ENCODE measurements at places on chromosomes 1 and 21.

GRCh38 chr1:245578308-245578707, 423.5 kb downstream of the KIF26B start:
- no peak for DNase-seq

- DNase-seq = peak; percentile 69
These were observed 74.6 kb downstream of the ARID4B start for GRCh38 chr1:235253219-235253962.

DNA sequence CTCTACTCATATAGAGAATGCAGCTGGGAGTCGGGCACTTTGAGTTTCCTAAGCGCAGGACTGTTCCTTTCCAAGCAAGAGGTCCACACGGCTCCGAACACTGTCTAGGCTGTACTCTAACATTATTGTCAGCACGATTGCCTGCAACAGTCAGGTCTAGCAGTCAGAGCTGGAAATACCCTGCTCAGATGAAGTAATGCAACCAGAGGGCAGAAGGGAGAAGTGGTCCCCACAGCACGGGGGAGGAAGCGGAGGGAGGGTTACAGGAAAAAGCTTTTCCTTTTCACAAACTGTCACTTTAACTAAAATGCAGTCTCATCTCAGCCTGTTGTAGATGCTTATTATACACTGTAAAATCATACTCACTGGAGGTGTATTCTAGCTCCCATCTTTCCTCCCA, 98.9 kb upstream of the SLC44A3 start:
- no peak for DNase-seq

- DNase-seq = no peak
These were observed 37.9 kb upstream of the CACNA1E start for GRCh38 chr1:181445436-181445835.

GRCh38 chr1:31605908-31606427, 11.5 kb upstream of the HCRTR1 start:
- no peak for DNase-seq

DNA sequence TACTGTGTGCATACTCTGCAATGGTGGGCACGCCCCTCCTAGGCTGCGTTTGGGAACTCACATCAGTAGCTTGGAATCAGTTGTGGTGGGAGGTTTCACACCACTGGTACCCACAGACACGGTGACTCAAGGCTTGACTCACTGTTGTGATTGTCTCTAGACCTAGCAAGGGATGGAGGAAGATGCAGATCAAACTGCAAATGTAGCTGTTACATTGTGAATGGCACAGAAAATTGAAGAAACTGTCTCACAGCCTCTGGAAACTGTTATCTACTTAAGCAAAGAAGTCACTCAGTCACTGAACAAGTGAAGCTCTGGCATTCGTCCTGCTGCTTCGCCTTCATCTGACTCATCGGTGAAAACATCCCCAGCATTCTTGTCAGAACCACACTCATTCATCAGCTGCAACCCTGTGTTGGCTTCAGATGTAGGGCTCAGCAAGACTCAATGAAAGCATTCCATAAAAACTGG, 59.5 kb downstream of the POFUT2 start:
- DNase-seq = peak; percentile 69

DNA sequence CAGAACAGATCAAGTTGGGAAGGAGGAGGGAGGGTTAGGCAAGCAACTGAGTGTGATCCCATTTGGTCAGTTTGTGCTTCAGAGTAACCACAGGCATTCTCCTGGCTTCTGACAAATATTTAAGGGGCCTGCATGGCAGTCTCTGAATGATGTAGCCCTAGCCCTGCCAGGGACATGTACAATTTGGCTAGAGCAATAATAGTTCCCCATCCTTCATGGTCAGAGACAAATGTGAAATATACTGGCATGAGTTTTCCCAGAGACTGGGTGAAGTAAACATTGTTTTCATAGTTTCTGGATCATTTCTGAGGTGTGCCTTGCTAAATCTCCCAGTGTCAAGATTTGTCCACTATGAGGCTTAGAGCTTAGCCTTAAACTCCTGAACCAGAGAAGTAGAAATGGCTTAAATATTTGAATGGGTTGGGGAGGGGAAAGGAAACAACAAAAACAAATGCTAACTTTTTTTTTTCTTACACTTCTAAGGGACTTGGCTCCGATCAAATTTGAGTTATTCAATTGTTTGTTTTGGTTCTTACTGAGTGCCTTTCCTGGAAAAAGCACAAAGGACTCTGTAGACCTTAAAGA, 42.0 kb upstream of the UBE2U start:
- no peak for DNase-seq

- no peak for DNase-seq
These were observed 5.3 kb downstream of the DISP3 start for GRCh38 chr1:11484321-11484655.

- DNase-seq = no peak
These were observed 18.4 kb downstream of the SLC25A33 start for GRCh38 chr1:9557624-9558023.

DNA sequence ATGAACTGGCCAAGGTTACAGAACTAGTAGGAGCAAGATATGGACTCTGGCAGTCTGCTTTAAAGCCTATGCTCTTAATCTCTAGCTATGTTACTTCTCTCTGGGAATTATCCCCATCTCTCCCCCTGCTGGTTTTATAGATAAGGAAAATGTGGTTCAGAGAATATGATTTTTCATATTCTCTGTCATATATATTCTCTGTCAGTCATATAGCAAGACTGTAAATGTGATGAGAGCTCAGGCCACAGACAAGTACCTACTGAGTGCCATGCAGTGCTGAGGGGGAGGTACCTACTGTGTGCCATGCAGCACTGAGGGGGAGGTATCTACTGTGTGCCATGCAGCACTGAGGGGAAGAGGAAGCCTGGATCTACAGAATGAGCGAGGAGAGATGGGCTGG, 220.3 kb upstream of the FGGY start:
- no peak for DNase-seq

DNA sequence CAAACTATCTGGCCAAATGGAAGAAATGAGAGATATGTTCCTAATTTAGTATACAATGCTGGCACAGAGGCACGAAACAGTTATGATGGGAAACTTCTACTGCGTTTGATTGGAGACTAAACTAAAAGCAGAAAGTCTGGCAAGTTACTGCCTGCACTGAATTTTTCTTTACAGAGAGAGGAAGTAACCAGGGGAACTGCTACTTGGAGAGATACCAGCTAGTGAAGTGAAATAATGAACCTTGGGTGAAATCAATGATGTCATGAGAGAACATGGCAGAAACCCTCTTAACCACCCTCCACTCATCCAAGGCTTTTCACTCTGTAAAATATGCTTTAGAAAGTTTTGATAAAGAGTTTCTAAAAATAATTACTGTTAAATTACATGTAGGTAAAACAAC, 29.3 kb downstream of the NIBAN1 start:
- DNase-seq = no peak

DNA sequence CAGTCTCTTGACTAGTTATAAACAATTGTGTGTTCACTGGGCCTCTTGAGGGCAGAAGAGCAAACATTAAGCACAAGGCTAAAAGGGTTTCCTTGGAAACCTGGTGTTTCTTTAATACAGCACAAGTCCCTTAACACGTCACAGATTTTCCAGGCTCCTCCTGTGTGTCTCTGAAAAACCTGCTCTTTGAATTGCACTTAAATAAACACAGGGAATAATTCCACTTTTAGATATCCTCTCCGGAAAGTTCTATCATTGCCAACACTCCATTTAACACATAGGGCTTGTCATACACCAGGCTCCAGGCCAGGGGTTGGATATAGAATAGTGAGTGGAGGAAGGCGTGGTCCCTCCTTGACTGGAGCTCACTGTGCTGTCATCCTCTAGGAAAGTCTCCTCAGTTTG, 442.6 kb downstream of the DSCAM start:
- no peak for DNase-seq

DNA sequence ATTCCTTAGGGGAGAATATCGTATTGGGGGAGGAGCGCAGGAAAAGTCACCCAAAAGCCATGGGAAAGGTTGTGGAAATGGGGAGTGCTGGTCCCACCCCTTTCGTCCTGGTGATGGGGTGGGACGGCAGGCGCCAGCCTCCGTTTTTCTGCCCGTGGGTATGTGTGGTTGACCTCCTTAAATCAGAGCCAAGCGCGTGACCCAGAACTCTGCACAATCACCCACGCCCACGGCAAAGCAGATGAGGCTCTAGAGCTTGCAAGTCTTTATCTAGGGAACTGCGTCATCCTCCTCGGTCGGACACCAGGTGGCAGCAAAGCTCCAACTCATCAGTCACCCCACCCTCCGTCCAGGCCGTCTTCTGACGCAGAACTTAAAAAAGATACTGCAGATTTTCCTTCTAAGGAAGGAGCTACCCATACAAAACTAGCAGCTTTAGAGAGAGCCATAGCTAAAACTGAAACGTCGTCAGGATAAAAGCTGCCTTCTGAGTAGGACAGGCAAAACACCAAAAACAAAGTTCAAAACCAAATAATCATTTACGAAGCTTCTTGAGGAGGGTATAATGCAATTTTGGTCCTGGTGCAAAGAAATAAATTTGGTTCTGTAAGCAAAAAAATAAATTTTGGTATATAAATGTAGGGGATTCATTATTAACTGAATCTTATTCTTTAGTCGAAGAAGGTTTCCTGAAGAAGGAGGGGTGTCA, 62.0 kb downstream of the TBX19 start:
- peak; percentile 73 for DNase-seq

- DNase-seq = no peak
These were observed 99.8 kb downstream of the PTGER3 start for GRCh38 chr1:70947835-70948234.

GRCh38 chr1:41538741-41539417, 54.4 kb upstream of the EDN2 start:
- no peak for DNase-seq

DNA sequence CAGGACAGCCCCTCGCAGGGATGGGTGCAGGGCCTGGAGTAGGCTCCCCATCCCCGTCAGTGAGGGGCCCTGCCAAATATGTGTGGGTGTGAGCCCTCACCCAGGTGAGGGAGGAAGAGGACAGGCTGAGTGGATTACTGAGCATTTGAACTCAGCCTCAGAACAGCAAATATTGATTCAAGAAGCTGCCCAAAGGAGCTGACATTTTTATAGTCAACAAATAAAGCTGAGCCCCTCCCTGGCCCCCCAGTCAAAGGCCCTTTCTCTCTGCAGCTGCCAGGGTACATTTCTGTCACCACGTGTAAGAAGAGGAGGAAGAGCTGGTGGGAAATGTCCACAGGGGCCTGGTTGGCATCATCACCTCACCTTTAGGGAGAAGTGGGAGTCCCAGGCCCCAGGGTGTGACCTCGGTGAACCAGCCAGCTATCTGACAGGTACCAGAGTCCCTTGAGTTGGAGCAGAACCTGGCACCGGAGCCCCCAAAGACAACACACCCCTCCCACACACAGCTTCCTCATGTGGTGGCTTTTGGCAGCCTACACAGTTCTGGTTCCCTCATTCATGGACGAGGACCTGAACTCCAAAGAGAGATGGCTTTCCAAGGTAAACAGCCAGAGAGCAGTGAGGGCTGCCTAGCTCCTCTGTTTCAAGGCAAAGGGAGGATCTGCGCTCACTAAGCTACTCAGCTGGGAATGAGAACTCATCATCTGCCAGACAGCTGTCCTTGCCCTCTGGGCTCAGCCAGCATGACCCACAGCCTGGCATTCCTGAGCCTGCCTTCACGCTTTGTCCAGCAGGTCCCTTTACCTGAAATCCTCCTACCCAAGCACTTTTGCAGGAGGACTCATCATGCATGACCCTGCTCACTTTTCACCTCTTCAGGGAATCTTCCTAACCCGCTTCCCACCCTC, 43.0 kb upstream of the TENT5C start:
- no peak for DNase-seq

- no peak for DNase-seq
These were observed 393.1 kb downstream of the PTPRU start for GRCh38 chr1:29629401-29629800.

Measured in Panc1 (cell line).